Tongue (tissue), 3 donors: ENCODE measurements at places on chromosomes 12 and 14.

GRCh38 chr14:97706819-97707218 lies 909.6 kb downstream of the VRK1 start:
- no peak for DNase-seq

- peak; percentile 36 for DNase-seq
Observed at GRCh38 chr14:70665448-70666360, 24.0 kb downstream of the TTC9 start.

DNA sequence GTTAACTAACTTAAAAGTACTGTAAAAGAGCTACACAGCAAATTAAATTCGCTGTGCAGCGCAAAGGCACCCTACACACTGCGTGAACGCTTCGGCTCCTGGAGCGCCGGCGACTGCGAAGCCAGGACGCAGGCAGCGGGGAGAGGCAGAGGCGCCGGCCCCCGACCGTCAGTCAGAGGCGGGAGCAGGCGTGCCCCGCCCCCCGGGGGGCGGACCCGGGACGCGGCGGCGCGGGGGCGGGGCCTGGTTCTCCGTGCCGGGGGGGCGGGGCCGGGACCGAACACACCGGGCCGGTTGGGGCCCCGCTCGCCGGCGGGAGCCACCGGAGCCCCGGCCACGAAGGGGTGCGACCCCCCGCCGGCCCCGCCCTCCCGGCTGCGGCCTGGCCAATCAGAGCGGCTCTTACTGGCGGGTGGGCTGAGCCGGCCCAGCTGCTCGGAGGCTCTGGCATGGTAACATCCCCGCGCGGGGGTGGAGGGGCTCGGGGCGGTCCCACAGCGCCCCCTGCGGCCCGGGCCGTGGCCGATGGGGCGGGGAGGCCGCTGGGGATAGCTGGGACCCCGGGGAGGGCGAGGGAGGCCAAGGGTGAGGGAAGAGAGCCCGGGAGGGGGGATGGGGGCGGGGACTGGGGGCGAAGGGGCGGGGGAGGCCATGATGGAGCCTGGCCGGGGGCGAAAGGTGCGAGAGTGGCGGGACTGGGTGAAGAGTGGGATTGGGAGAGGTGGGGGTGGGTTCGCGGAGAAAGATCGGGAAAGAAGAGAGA lies at the start of gene PRPF40B:
TSS of gene PRPF40B (plus strand) at position 420 of the 763 bp plus-strand sequence. CDS start at position 450, 30 bp downstream.
- peak; percentile 93 for DNase-seq

DNA sequence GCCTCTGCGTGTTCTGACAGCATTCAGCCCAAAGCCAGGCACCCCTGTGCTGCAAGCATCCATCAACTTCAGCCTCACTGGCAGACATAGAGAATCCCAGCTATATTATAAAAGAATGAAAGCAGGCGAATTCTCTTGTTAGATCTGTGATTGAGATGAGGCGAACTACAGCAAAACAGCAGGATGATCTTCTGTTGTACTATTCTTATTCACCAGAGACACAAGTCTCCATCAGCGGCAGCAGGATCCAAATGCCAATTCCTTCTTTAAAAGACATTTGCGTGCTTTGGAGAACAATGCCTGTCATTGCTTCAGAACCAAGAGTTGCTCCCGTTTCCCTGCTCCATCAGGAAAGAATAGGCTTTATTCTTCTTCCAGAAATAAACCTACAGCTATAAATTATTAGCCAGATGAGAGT lies 188.9 kb downstream of the SLC41A2 start:
- no peak for DNase-seq

GRCh38 chr14:103104389-103104653 lies 9.8 kb downstream of the EXOC3L4 start:
- no peak for DNase-seq

GRCh38 chr12:64450711-64451486 lies 1.0 kb upstream of the TBK1 start:
- DNase-seq = peak; percentile 20
